ENCODE measurements at places on chromosomes 2 and 18.

GRCh38 chr18:12838178-12838634 is 45.8 kb downstream of the PTPN2 start:
- no peak for DNase-seq

GRCh38 chr2:226515344-226516055 is 284.1 kb downstream of the IRS1 start:
- DNase-seq = no peak

DNA sequence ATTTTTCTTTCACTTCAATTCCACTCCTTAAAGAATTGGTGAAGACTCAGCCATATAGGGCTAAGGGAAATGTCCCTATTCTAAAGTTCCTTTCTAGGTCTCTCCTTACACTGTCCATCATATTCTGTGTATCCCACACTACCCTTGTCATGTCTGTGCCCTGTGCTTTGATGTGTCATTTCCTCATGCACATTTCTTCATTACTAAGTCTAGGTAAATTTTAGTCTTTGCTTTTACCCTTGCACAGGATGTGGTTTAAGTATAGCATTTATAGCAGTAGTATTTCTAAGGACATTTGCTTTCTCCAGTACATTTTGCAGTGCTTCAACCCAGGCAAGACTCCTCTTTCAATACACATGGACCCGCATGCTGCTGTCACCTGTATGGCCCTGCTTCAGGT is 221.5 kb upstream of the ACVR2A start:
- DNase-seq = no peak

DNA sequence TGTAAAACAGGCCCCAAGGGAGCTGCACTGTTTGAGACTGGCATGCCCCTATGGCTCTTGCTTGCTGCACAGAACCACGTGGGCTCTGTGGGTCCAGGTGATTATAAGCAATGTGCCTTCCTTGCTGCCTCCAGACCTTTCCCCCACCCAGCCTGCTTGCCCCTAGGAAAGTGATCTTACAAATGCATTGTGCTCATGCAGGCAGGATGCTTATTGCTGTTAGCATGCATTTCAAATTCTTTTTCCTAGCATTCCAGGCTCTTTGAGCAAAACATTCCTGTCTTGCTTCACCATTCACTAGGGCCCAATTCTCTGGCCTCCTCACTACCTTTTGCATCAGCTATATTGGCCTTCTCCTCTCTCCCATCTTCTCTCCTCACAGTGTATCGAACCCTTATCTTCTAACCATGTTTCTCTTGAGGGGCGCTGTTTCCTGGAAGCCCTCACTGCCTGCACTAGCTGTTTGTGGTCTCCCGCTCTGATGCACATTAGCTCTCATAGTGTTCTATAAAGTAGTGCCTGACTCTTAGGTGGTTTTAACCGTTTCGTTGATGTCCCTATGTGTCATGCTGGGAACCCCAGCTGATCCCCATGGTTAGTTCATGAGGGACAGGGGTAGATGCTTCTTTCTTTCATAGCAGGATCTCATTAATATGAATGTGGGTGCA is 152.9 kb upstream of the EPAS1 start:
- DNase-seq = no peak

DNA sequence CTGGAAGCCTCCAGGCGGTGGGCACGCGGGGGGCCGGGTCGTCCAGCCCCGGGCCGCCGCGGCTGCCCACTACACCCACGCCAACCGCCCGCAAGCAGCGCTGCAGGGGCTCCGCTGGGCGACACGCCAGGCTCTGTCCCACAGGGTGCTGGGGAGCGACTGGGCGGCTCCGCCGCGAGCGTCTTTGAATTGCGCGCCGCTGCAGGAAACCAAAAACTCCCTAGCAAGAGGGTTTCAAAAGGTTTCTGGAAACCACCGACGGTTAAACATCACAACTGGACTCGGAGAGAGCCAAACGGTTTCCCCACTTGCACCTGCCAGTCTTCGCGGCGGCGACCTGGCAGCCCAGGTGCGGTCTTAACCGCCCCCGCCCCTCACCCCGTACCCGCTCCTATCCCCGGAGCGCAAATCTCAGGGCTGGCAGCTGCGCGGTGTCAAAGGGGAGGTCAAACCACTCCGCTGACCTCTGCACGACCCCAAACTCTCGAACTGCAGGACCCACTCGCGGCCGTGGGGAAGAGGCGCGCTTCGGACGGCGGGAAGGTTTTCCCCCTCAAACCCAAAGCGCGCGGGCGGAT is 1.0 kb downstream of the CXCR4 start:
- peak; percentile 15 for DNase-seq

- DNase-seq = no peak
Observed at GRCh38 chr2:151730262-151730975, 3.9 kb downstream of the NEB start.

DNA sequence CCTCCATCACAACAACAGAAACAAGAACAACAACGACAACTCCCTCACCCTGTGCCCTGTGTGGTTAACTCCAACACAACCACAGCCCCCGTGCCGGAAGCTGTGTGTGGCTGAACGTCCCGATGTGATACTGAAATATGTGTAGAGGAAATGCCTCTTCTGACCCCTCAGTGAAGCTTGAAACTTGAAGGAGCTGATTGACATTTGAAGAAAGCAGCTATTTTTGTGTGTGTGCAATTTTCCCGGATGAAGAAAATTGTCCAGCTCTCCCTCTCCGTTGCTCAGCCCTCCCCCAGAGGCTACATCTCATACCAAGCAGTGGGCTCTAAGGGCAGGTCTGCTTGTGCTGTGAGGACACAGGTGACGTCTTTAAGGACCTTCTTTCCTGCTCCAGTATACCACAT is 173.8 kb downstream of the ICOS start:
- no peak for DNase-seq

DNA sequence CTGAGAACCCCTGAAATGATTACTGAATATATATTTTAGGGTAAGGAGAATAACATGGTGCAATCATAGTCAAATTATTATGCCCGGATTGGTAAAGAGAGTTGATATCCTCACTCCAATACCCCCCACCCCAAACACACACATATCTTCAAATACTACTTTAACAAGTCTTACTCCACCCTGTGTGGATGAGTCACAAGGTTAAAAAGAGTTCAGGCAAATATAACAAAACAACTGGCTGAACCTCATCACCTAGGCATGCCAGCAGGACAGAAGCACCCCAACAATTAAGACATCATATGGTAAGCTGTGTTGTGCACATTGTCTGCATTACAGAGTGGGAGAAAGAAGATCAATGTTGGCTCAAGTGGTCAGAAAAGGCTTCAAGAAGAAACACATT is 857.4 kb downstream of the TDRD15 start:
- no peak for DNase-seq

DNA sequence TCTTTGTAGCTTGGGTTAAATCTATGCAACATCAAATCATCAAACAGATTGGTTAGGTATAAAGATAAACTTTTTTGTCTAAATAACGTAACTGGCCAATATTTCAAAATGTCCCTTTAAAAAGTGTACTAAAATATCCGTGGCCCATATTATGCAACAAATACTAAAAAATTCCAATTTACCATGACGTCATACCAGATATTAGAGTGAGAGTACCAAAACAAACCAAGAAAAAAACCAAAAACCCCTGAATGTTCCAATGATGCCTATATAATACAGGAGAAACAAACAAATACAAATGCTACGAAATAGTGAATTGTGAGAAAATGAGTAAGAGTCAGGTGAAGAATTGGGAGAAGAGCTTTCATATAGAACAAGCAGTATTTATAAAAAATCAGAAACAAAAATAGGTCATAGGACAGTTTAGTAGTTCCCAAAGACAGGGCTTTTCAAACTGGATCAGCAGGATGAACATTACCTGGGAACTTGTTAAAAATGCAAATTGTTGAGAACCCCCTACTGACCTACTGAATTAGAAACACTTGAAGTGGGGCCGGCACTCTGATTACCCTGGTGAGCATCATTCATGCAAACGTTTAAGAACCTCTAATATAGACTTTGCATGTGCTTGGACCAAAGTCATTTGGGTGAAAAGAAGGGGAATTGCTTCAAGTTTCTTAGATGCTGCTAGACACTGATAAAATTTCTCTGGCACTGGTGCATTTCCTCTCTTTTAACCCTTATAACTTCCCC is 753.7 kb downstream of the DSC3 start:
- DNase-seq = no peak

Measured in DMS153 (cell line).